NCI-H1930 (cell line): ENCODE measurements at places on chromosomes 1 and 21.

GRCh38 chr1:74579425-74579824, 67.0 kb upstream of the LRRC53 start:
- DNase-seq, result no peak

GRCh38 chr1:33442141-33442540, 11.2 kb upstream of the PHC2 start:
- no peak for DNase-seq

DNA sequence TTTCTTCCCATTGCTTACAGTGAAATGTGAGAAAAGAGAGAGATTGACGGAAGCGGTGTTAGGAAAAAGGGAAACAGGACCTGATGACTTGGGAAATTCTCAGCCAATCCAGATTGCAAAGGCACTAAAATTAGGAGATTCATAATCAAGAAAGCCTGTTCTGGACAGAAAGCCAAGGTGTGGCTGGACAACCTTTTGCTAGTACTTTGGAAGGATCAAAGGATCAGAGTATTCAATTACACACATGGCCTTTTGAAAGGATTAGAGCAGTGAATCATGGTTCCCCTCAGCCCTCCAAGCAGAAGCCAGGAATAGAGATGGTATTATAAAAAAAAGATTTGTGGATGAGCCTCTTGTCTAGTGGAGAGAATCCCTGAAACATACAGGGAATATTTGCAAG, 669.8 kb upstream of the ADAMTS5 start:
- no peak for DNase-seq

- no peak for DNase-seq
Observed at GRCh38 chr1:233389893-233390292, 62.4 kb downstream of the MAP3K21 start.

DNA sequence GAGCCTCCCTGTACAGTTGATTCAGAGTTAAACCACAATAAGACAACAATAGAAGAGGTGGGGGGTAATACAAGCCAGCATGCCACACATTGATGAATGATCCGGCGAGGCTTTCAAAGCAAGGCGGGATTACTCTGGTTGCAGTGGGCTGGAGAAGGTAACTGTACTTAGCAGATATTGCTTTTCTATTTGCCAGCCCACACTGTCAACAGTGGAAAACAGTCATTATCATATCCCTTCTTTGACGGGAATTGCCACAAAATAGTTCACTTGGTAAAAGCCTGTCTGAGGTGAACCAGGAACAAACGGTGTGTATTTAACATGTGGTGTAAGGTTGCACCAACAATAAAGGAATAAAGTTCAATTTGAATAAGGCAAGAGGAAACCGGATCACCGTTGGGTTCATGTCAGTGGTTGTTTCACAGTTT, 5.8 kb upstream of the KCNJ15 start:
- no peak for DNase-seq

- no peak for DNase-seq
Observed at GRCh38 chr1:3774946-3775489, 2.5 kb downstream of the SMIM1 start.

- no peak for DNase-seq
Observed at GRCh38 chr1:242710286-242710685, 185.8 kb upstream of the PLD5 start.

DNA sequence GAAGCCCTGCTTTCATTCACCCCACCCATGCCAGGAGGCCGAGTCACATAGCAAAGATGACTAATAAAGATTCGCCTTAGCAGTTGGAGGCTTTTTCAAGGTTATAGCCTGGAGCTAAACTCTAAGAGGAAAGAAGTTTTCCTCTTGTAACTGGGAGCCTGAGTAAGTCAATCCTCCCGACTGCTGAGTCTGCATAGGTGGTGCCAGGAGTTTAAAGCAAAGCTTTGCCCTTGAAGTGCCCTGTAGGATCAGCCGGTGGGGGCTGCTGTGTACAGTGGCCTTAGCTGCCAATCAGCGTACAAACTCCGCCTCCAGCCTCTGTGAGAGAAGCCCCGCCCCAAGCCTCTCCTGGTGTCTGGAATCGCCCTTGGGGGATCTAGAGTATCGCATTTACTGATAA, 147.5 kb upstream of the SPATA6 start:
- DNase-seq, result no peak

- no peak for DNase-seq
Observed at GRCh38 chr1:156899956-156900718, 6.6 kb downstream of the PEAR1 start.

DNA sequence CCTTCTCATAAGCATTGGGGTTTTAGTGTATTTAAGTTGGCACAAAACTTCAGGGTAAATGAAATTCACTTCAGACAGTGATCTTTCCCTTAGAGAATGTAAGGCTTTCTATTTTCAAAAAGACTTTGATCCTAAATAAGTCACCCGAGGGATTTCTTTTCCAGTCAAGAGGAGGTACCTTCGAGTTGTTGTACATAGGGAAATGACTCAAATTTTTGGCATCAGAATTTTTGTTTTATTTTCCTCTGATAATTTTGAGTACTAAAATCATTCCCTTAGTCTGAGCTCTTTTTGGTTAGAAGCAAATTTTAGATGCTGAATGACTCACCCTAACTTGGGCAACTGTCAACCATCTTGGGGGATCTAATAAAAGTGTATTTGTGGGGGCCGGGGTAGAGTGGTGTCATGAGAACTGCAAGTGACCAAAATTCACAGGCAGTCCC, 193.9 kb downstream of the DHRS3 start:
- no peak for DNase-seq

DNA sequence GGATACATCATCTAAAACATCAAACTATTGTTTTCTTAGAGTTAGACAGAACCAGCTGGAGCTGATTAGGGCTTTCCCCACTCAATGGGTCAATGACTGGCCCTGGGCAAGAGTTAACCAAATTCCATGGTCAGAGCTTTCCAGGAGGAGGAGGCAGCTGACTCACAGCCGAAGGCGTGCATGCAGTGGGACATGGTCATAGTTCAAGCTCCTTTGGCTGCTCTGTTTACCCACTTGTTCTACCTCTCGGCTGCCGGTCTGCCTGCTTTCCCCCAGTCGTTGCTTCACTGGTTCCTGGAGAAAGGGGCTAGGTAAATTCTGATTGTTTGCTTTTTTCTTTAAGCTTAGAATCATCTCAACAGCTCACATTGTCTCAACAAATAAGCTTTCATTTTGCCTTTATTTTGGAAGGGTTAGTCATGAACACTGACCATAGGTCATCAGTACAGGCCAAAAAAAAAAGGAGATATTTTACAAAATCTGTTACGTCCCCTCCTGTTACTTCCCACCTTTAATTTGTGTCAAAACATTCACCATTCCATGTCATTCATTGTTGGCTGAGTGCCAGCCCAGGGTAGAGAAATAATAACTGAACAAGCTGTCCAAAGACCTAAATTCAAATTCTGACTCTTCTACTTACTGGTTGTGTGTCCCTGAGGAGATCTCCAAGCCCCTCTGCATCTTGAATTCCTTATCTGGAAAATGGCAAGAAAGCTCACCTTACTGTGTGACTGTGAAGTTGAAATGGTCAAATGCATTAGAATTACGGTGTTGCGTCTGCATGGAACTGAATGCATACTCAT, 12.0 kb downstream of the MAB21L3 start:
- DNase-seq, result no peak

GRCh38 chr1:234401658-234402057, 28.4 kb downstream of the COA6 start:
- DNase-seq, result no peak

- DNase-seq, result no peak
Observed at GRCh38 chr1:9811239-9811966, 12.4 kb downstream of the CLSTN1 start.

- no peak for DNase-seq
Observed at GRCh38 chr1:189986516-189986915, 491.1 kb downstream of the BRINP3 start.

- DNase-seq, result no peak
Observed at GRCh38 chr1:204683284-204684205, 2.0 kb downstream of the LRRN2 start.

DNA sequence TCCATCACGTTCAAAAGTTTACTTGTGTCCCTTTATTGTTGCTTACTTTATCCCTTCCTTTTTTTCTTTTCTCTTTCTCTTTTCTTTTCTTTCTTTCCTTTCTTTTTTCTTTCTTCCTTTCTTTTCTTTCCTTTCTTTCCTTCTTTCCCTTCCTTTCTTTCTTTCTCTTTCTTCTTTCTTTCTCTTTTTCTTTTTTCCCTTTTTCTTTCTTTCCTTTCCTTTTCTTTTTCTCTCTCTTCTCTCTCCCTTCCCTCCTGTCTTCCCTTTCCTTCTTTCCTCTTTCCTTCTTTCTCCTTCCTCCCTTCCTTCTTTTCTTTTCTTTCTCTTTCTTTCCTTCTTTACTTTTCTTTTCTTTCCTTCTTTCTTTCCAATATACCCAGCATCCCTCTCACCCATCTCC, 391.2 kb downstream of the DPYD start:
- no peak for DNase-seq

DNA sequence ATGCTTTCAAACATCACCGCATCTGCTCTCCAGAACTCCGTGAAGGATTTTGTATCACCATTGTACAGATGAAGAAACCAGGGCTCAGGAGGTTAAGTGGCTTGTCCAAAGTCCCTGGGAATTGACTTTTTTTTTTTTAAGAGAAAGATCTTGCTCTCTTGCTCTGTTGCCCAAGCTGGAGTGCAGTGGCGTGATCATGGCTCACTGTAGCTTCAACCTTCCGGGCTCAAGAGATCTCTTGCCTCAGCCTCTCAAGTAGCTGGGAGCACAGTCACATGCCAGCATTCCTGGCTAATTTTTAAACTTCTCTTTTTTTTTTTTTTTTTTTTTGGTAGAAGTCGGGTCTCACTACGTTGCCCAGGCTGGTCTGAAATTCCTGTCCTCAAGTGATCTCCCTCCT, 6.9 kb upstream of the TAS1R2 start:
- no peak for DNase-seq

DNA sequence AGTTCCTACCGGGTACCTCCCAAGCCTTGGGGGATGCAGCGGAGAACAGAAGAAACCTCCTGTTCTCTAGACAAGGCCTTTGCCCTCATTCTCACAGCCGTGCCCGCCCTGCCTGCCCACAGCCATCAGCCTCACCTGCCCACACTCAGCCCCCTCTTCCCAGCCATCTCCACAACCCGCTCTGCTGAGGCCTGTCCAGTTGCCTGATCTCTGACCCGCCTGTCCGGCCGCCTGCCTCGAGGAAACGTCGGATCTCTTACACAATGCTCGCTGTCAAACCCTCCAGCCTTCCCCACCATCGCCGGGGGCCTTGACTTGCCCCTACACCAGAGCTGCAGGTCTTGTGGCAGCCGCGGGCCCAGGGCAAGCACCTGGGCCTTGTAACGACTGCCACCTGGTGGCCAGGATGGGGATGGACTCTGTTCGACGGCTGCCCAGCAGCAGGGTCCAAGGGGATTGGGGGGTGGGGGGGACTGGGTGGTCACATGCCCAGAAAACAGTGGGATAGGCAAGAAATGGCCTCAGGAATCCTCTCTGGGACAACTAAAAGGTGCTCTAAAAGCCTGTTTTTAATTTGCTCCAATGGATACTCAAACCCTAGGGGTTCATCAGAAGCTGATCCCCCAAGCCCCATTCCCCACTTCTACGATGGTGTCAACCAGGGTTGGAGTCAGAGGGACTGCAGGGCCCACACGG, 31.0 kb downstream of the SLC45A1 start:
- peak; percentile 18 for DNase-seq

- DNase-seq, result no peak
Observed at GRCh38 chr1:3663999-3664699, 11.8 kb downstream of the TP73 start.

GRCh38 chr1:151514366-151514765, 3.2 kb downstream of the CGN start:
- DNase-seq, result no peak

GRCh38 chr21:43609501-43610340, 49.6 kb downstream of the HSF2BP start:
- DNase-seq, result peak; percentile 26

DNA sequence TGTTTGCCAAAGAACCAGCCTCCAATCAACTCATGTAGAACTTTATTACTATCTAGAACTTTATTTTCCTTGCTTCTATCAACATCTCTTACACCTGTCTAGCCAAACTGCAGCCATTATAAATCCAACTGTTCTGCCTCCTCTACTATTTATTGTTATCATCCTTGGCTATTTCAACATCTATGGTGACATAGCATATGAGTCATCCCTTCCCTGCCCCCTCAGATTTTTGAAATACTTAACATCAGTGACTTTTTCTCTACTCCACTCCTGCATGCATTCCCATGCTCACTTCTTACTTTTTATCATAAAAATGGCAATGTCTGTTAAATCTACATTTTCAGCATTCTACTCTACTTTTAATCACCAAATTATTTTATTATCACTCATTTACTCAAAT, 544.9 kb upstream of the NEGR1 start:
- no peak for DNase-seq

DNA sequence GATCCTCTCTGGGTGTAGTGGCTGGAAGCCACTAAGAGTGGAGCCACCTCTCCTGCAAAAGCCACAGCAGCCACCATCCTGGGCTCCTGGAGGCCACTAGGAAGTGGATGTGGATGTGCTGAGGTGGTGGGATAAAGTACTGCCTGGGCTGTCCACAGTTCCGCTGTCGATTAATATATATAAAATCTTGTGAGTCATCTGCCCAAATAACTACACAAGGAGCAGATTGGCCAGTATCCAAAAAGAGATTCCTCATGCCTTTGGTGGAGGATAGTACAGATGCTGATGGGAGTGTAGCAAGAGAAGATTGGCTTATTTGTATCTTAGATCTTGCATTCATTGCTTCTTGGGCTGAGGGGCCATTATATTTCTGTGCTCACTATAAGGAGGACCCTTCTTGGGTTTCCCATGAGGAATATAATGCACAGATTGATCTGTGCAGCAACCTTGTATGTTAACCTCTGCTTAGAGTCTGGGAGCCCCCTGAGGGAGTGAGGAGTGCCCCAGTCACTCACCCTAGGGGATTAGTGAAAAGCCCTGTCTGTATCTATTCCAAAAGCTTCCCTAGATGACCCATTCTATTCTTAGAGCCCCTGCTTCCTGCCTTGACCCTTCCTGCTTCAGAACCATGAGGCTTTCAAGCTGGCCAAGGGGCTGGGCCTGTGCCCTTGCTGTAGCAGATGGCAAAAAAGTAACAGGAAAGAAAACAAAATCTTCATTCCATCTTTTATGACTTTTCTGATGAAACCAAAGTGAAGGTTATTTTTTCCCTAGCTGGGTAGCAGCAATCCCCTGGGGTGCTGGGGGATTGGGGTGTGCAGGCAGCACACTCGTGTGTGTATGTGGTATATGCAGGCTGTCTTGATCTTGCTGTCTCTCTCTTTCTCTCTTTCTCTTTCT, 31.7 kb downstream of the RCSD1 start:
- DNase-seq, result no peak

- peak; percentile 28 for DNase-seq
Observed at GRCh38 chr1:225908773-225909172, 15.3 kb downstream of the PYCR2 start.

DNA sequence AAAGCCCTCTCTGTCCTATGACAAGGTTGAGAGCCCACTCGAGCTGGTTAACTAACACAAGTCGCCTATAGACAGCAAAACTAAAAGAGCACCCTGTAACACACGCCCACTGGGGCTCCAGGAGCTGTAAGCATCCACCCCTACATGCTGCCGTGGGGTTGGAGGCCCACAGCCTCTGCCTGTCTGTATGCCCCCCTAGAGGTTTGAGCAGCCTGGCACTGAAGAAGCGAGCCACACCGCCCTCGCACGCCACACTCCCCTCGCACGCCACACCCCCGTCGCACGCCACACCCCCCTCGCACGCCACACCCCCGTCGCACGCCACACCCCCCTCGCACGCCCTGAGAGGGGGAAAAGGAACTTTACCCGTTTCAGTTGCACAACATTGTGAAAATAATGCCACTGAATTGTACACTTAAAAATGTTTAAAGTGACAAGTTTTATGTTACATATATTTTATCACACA, 13.2 kb upstream of the HMGCL start:
- peak; percentile 43 for DNase-seq

GRCh38 chr1:172976222-172977041, 74.3 kb downstream of the TNFSF18 start:
- no peak for DNase-seq

- DNase-seq, result peak; percentile 16
Observed at GRCh38 chr21:28336314-28336713, 656.4 kb downstream of the LTN1 start.
